ENCODE measurements at places on chromosomes 2 and 18. TPM values are rescaled to one million over a fixed set of nuclear protein-coding genes. Genes with fewer than 3 reads are reported as not detected.

GDF7 gene
- total RNA-seq = 1.1 TPM

GRCh38 chr2:196592911-196593881, 46.3 kb upstream of the CCDC150 start:
- DNase-seq = no peak
- peak within 1 kb of the TSS; percentile 96 for H3K27ac ChIP-seq
- H3K4me3 ChIP-seq = peak within 1 kb of the TSS; percentile 69
- H3K4me1 ChIP-seq = no peaks in the 10 kb centered on the region

CD207 gene
- total RNA-seq = not detected

GRCh38 chr2:54191361-54192135, 64.5 kb downstream of the TSPYL6 start:
- no peak overlapping the region for H3K27ac ChIP-seq
- no peak for DNase-seq
- no peaks in the 10 kb centered on the region for H3K36me3 ChIP-seq
- H3K4me1 ChIP-seq = no peaks in the 10 kb centered on the region
- no peak overlapping the region for H3K4me3 ChIP-seq

OBSL1 gene
- total RNA-seq = 150 TPM

- H3K4me1 ChIP-seq = no peaks in the 10 kb centered on the region
- no peaks in the 10 kb centered on the region for H3K36me3 ChIP-seq
- H3K4me3 ChIP-seq = no peak overlapping the region
- no peak for DNase-seq
These were observed 118.7 kb downstream of the HAUS1 start for GRCh38 chr18:46222710-46223360.

KCNIP3 gene
- total RNA-seq = 5.9 TPM

DNA sequence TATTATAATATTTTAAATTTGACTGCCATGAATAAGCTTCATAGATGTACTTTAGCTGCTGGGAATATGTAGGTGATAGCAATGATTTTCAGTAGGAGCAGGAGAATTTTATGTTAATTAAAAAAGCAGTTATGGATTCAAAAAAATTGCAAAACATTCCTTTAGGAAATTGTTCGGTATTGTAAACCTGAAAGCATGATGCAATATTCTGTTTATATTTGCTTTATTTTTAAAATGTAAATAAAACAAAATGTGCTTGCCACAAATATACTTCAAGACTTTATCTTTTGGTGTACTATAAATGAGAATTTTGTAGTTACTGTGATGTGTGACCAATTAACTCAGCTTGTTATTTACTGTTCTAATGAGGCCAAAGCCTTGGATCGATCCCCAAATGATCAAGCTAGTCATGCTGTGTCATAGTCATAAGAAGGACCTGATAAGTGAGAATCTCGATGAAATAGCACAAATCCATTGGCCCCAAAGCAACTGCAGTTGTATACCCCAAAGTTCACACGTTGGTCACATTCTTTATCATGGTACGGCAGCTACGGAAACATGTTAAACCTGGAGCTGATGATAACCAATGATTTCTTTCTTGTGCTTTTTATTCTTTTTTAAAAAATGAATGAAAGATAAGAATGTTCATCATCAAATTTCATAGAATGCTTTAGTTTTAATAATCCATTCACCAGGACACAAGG, 23.6 kb upstream of the ATIC start:
- no peaks in the 10 kb centered on the region for H3K4me1 ChIP-seq
- no peak overlapping the region for H3K4me3 ChIP-seq
- no peak overlapping the region for H3K27ac ChIP-seq

- DNase-seq = no peak
- H3K4me3 ChIP-seq = peak overlapping the region; percentile 63
- H3K36me3 ChIP-seq = no peaks in the 10 kb centered on the region
These were observed 1.6 kb downstream of the CDH2 start for GRCh38 chr18:28175150-28175929.

KCNS3 gene
- 13.7 TPM for total RNA-seq

DNA sequence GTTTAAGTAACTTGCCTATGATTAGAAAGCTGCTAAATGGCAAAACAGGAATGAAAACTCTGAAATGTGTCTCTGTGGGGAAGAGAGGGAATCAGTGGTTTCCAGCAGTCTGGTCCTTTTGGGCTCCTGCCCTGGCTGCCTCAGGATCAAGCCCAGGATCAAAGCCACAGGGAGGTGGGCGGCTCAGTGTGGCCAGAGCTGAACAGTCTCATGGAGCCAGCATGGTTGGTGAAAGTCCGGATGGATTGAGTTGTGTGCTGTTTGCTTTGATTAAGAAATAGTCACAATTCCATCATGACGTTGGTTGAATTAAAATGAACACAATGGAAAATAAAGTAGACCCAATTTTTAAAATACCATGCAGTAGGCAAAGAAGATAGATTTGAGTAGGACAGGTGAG, 344.2 kb downstream of the LPIN1 start:
- no peaks in the 10 kb centered on the region for H3K27me3 ChIP-seq
- DNase-seq = no peak
- H3K4me1 ChIP-seq = no peaks in the 10 kb centered on the region
- H3K4me3 ChIP-seq = no peak overlapping the region

ERFE gene
- total RNA-seq = 1.5 TPM

DNA sequence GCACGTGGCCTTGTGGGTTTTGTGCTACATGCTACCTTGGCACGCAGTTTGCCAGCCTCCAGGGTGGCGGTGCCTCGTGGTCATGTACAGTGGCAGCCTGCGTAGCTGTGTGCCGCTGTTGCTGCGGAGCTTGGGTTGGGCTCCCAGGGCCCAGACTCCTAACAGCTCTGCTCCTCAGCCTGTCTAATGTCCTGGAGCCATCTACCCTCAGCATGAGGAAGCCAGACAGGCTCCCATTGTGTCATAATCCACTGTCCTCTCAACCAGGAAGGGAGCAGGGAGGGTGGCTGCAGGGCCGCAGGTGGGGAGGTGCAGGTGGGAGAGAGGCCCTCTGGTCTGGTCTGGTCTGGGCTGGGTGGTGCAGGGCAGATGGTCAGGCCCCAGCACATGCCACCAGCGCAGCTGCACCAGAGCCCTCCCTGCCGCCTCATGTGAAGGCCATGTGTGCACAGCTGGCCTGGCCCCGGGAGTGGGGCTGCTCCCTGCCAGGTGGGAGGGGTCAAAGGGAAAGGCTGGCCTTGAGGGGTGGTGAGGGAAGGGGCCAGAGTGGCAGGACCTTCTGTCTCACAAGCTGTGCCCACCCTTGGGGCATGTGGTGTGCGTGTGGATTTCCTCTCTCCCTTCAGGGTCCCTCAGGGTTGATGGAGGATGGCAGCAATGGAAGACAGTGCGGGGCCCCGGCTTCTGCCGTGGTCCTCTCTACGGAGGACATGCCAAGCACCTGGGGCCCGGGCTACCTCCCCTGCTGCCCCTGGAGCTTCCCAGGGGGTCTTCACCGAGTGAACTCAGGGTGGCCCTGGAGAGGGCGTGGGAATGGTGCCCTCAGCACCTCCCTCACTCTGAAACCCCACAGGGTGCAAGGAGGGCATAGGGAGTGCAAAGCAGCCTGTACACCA, 4.8 kb downstream of the ATOH8 start:
- H3K27me3 ChIP-seq = no peaks in the 10 kb centered on the region
- H3K27ac ChIP-seq = no peak overlapping the region
- peak overlapping the region; percentile 27 for H3K4me3 ChIP-seq
- H3K4me1 ChIP-seq = peaks cover 75% of the 10 kb centered on the region
- no peak for DNase-seq
- H3K36me3 ChIP-seq = peaks cover 49% of the 10 kb centered on the region

TBR1 gene
- not detected for total RNA-seq

- H3K36me3 ChIP-seq = no peaks in the 10 kb centered on the region
- no peak overlapping the region for H3K4me3 ChIP-seq
- DNase-seq = no peak
- H3K4me1 ChIP-seq = no peaks in the 10 kb centered on the region
- no peak overlapping the region for H3K27ac ChIP-seq
These were observed 194.1 kb downstream of the CLIP4 start for GRCh38 chr2:29309090-29310029.

- H3K36me3 ChIP-seq = no peaks in the 10 kb centered on the region
- H3K27me3 ChIP-seq = no peaks in the 10 kb centered on the region
- DNase-seq = no peak
- H3K4me3 ChIP-seq = no peak overlapping the region
- H3K27ac ChIP-seq = peak overlapping the region; percentile 97
- no peaks in the 10 kb centered on the region for H3K4me1 ChIP-seq
These were observed 2.0 kb upstream of the MBP start for GRCh38 chr18:77134611-77135010.

TMEM247 gene
- total RNA-seq = not detected

GRCh38 chr2:148860037-148860436, 15.0 kb upstream of the KIF5C start:
- H3K27me3 ChIP-seq = no peaks in the 10 kb centered on the region
- DNase-seq = no peak
- no peaks in the 10 kb centered on the region for H3K36me3 ChIP-seq

GRCh38 chr2:136383167-136383566, 265.2 kb upstream of the CXCR4 start:
- no peaks in the 10 kb centered on the region for H3K27me3 ChIP-seq
- no peaks in the 10 kb centered on the region for H3K4me1 ChIP-seq
- H3K4me3 ChIP-seq = no peak overlapping the region
- no peak for DNase-seq

- no peak for DNase-seq
- H3K27ac ChIP-seq = no peak overlapping the region
- no peaks in the 10 kb centered on the region for H3K4me1 ChIP-seq
- H3K4me3 ChIP-seq = no peak overlapping the region
- H3K36me3 ChIP-seq = no peaks in the 10 kb centered on the region
These were observed 21.3 kb upstream of the ACKR3 start for GRCh38 chr2:236548179-236548921.

GRCh38 chr2:37167636-37168180, 10.9 kb upstream of the EIF2AK2 start:
- H3K4me3 ChIP-seq = no peak overlapping the region
- no peaks in the 10 kb centered on the region for H3K36me3 ChIP-seq
- no peak for DNase-seq
- no peaks in the 10 kb centered on the region for H3K27me3 ChIP-seq

DNA sequence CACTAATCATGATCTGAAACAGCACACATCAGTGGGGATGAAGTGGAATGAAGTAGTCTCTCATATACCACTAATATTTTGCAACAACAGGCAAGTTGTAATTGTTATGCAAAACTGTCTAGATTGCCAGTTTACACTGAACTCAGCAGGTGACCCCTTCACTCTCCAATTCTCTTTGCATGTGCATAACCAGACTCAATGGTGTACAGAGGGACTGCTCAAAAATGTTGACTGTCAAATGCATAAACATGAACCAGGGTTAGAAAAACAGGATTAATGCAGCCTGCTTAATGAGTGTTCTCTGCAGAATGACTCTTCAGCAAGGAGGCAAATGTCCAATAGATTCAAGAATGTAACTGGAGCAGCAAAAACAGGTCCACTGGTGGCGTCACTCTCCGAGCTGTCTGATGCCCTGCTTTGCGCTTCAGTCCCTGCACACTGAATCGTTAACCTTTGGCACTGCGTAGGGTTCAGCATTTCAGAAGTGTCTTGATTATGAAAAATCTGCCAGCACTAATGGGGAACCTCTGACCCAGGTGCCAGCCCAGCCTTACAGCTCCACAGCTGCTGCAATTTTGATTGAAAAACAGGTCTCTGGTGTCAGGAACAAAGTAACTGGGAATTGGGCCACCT, 209.3 kb downstream of the TDRD15 start:
- no peak overlapping the region for H3K27ac ChIP-seq
- no peak for DNase-seq
- H3K36me3 ChIP-seq = no peaks in the 10 kb centered on the region
- no peaks in the 10 kb centered on the region for H3K27me3 ChIP-seq
- H3K4me1 ChIP-seq = no peaks in the 10 kb centered on the region
- H3K4me3 ChIP-seq = no peak overlapping the region

ALPI gene
- total RNA-seq = not detected

DNA sequence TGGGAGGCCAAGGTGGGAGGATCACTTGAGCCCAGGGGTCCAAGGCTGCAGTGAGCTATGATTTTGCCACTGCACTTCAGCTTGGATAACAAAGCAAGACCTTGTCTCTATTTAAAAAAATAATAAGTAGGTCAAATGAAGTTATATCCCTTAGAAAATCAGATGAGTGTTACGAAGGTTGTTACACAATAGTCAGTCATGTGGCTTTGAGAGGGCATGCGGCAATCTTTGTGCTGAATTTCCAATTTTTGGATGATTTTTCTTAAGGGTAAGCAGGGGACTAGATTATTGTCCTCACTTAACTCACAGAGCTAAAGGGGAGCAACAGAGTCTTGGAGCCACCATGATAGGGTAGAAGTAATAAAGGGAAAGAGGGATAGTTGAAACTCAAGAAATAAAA, 71.8 kb downstream of the B3GNT2 start:
- no peak overlapping the region for H3K27ac ChIP-seq
- H3K4me1 ChIP-seq = peaks cover 6% of the 10 kb centered on the region
- no peaks in the 10 kb centered on the region for H3K27me3 ChIP-seq

TNS1 gene
- 720 TPM for total RNA-seq

GRCh38 chr2:70645733-70646419, 92.2 kb upstream of the TGFA start:
- H3K27ac ChIP-seq = no peak overlapping the region
- DNase-seq = no peak
- no peaks in the 10 kb centered on the region for H3K27me3 ChIP-seq
- no peaks in the 10 kb centered on the region for H3K36me3 ChIP-seq
- H3K4me3 ChIP-seq = no peak overlapping the region

GRCh38 chr2:179565807-179566206, 295.6 kb downstream of the ZNF385B start:
- no peak for DNase-seq
- H3K27ac ChIP-seq = no peak overlapping the region

GRCh38 chr18:53991202-53991601, 233.3 kb downstream of the MBD2 start:
- no peak overlapping the region for H3K4me3 ChIP-seq
- no peak overlapping the region for H3K27ac ChIP-seq
- no peaks in the 10 kb centered on the region for H3K27me3 ChIP-seq
- no peaks in the 10 kb centered on the region for H3K4me1 ChIP-seq
- no peaks in the 10 kb centered on the region for H3K36me3 ChIP-seq

GRCh38 chr2:224638301-224638823, 53.2 kb upstream of the CUL3 start:
- no peak overlapping the region for H3K27ac ChIP-seq
- no peaks in the 10 kb centered on the region for H3K4me1 ChIP-seq
- DNase-seq = no peak
- H3K4me3 ChIP-seq = no peak overlapping the region
- no peaks in the 10 kb centered on the region for H3K36me3 ChIP-seq
- no peaks in the 10 kb centered on the region for H3K27me3 ChIP-seq

NGEF gene
- total RNA-seq = 1.4 TPM

GRCh38 chr2:191566344-191566743, 111.6 kb upstream of the NABP1 start:
- no peak overlapping the region for H3K27ac ChIP-seq
- H3K36me3 ChIP-seq = no peaks in the 10 kb centered on the region
- DNase-seq = peak; percentile 74
- no peaks in the 10 kb centered on the region for H3K27me3 ChIP-seq

CHRND gene
- total RNA-seq = 0.19 TPM

MAP3K19 gene
- not detected for total RNA-seq

DNA sequence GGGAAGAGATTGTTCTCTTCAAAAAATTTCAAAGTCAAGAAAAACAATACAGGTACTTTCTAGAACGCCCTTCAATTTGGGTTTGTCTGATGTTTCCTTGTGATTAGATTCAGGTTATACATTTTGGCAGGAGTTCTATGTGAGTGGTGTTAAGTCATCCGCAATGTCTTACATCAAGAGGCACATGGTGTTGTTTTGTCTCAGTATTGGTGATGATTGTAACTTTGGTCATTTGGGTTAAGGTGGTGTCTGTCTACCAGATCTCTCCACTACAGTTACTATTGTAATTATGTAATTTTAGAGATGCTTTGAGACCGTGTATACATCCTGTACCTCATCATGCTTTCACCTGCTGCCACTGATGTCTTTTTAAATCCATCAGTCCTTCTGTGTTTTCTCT, 60.3 kb downstream of the TET3 start:
- H3K4me1 ChIP-seq = no peaks in the 10 kb centered on the region
- no peak for DNase-seq
- H3K36me3 ChIP-seq = no peaks in the 10 kb centered on the region
- H3K27ac ChIP-seq = no peak overlapping the region

All from right atrium auricular region (tissue), 2 donors.